Activated CD8-positive, alpha-beta T cell treated with anti-CD3 and anti-CD28 coated beads, Interleukin-2, amount 10 ng/mL, durations not matched to agents 7 days and 5 days (primary cell): ENCODE measurements at places on chromosomes 4 and X.

DNA sequence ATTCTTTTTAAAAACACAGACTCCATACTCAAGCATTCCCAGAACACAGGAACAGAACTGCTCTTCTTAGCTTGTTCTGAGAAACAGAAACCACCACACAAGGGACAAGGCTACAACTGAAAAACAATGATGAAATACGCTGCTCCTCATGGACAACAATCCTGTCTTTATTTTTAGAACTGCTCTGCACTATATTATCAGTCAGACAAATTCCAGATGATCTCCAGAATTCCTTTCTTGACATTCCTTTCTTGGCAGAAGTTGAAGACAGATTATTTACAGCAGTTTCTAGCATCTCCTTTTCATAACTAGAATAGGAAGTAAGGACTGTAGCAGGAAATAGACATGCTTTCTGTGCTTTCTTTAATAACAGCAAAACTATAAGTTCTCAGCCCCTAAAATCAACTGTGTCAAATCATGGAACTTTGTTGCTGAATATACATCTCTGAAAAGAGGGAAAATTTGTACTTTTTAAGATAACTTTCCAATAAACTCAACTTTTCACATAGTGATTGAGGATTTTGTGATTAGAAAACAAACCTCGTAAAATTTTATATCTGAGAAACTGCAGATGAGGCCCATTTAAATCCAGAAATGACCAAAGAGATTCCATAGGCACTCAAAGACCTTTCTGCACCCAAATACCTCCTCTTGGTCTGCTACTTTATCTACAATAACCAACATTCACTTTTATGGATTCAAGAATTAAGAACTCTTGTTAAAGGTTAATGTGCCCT, 35.9 kb downstream of the ANTXR2 start:
- DNase-seq = no peak

DNA sequence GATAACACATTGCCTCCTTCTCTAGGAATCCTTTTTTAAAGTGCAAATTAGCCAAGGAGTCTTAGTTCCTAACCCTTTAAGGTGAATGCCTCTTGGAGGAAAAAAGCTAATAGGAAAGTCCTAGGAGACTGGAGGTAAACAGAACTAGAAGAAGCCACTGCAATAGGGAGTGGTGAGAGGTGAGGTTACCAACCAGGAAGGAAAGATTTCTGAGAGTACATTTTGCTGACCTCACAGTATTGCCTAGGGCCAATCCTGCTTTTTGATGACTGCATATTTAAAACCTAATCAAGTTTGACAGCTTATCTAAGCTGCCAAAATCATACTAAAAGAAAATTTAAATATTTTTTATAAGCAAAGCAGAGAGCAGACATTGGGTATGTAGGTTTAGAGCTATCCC, 7.3 kb upstream of the CUL4B start:
- DNase-seq = no peak

- DNase-seq = no peak
Measured at GRCh38 chrX:16852617-16853179, 17.5 kb downstream of the RBBP7 start.

DNA sequence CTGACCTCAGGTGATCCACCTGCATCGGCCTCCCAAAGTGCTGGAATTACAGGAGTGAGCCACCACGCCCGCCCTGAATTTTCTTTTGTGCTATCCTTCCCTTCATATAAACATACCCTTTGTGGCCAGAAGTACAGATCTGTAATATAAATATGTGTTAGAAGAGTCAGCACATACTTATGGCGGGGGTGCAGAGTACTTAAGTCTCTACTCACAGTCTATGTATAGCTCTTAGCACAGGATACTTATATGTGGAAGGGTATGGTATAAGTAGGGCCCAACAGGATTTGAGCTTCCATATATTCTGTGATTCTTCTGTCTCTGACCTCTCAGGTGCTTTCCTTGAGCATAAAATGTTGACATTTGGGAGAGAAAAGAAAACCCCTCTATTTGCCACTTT, 18.2 kb downstream of the CXorf58 start:
- DNase-seq = no peak

- DNase-seq = no peak
Measured at GRCh38 chr4:187417721-187418120, 577.9 kb upstream of the ZFP42 start.

DNA sequence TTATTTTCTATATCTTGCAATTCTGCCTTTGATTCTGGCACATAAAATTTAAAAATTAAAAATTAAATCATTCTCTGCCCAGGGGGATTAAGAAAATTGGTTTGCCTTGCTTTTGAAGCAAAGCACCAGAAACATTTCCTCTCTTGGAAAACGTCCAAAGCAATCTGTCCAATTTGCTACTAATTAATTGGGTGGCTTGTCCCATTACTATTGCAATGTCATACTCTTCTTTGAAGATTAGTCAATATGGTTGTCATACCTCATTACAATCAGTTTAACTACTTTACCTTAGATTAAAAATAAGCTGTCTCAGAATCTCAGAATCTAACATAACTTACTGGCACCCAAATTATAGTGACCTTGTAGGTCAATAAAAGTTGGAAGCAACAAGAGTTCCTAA, 208.8 kb downstream of the TMA16 start:
- DNase-seq = no peak

GRCh38 chrX:3046253-3047240, 5.3 kb downstream of the ARSF start:
- peak; percentile 33 for DNase-seq

DNA sequence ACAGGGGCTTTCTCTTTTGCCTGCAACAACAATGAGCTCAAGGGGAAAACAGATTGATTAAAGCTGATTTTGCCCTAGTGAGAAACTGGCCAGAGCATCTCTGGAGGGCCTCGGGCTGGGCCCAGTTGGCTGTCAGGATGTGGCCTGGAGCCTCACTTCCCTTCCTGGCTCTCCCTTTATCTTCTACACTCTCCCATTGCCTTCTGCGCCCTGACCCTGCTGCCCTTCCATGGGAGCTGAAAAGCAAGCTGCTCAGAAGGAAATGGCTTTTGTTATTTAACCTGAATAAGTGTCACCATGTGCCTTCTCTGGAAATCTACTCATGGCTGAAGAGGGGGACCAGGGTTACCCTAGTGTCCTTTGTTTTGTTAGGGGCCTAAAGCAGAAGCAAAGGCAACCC, 43.8 kb downstream of the NHSL2 start:
- DNase-seq = no peak

DNA sequence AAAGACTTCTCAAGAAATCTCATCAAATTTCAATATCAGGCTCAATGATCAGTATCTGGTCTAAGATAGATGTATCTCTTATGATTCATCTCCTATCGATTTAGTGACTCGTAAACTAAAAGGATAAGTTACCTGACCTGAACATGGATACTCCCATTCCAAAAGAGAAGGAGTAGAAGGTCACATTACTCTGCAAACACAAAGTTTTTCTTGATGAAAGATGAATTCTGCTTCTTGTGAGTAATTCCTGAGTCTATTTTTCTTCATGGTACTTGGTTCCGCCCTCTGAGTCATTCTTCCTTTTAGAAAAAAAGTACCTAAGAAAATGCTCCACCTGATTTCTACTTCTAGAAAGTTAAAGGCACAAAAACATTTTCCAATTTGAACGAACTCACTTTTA, 223.1 kb upstream of the SLIT2 start:
- no peak for DNase-seq

- DNase-seq = no peak
Measured at GRCh38 chr4:36854554-36854953, 390.0 kb upstream of the NWD2 start.
